Bronchial epithelial cell (primary cell): ENCODE measurements at places on chromosomes 16 and 17. TPM values are rescaled to one million over a fixed set of nuclear protein-coding genes. Genes with fewer than 3 reads are reported as not detected.

The TP53TG3 gene
- not detected in 2 replicates for total RNA-seq

The SHISA9 gene
- under 0.01 TPM in 2 replicates for total RNA-seq

The MT1A gene
- not detected in 2 replicates for total RNA-seq

The TEX19 gene
- not detected in 2 replicates for total RNA-seq

The THAP11 gene
- 22.1 and 34.2 TPM in 2 replicates for total RNA-seq

The FBXW10B gene
- total RNA-seq, result 1.3 and 3.6 TPM in 2 replicates

The EPOP gene
- 2.4 and 4.2 TPM in 2 replicates for total RNA-seq

The AGRP gene
- not detected in 2 replicates for total RNA-seq

The HOXB1 gene
- under 0.01 TPM in 1 of 2 replicates, not detected in the other for total RNA-seq

DNA sequence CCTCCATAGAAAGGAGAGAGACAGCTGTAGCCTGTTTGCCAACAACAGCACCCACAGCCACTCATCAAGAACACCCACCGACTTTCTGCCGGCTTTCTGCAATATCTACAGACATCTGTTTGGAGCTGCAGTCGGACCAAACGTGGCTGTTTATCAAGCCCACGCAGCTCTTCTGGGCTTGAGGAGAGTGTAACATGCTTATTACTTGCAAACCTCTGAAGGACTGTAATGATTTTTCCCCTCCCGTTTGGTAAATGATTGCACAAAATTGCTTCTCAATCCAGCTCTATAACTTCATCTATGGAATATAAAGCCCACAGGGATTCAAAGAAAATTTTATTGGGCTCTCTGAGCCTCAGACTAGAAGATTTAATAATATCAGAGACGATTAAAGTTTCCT is 100.5 kb downstream of the VAT1L start:
- DNase-seq, result no peak

DNA sequence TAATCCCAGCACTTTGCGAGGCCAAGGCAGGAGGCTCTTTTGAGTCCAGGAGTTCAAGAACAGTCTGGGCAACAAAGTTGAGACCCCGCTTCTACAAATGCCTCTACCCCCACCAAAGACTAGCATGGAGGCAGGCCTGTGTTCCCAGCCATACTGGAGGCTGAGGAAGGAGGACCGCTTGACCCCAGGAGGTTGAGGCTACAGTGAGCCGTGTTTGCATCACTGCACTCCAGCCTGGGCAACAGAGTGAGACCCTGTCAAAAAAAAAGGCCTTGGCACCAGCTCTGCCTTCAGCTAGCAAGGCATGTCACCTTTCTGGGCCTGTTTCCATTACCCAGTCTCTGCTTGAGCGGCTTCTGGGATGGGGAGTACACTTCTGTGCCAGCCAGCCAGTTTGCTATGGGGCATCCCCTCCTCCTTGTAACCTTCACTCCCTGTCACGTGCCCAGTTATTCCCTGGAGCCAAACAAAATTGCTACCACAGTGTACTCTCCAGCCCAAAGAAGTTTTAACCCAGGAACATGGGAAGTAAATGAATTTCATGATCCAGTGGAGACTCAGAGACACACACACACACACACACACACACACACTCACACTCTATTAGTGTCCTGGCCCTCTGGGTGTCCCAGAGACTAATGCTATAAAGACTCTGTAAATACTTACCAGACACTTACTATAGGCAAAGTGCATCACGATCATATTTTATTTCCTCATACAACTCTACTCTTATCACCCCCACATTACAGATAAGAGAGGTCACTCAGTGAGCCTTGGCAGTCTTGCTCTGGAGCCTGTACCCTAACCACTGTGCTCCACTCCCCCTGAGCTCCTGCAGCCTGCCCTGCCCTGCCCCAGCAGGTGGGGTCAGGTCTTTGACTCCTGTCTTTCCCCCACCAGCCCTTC is 2.5 kb downstream of the CISD3 start:
- DNase-seq, result no peak

DNA sequence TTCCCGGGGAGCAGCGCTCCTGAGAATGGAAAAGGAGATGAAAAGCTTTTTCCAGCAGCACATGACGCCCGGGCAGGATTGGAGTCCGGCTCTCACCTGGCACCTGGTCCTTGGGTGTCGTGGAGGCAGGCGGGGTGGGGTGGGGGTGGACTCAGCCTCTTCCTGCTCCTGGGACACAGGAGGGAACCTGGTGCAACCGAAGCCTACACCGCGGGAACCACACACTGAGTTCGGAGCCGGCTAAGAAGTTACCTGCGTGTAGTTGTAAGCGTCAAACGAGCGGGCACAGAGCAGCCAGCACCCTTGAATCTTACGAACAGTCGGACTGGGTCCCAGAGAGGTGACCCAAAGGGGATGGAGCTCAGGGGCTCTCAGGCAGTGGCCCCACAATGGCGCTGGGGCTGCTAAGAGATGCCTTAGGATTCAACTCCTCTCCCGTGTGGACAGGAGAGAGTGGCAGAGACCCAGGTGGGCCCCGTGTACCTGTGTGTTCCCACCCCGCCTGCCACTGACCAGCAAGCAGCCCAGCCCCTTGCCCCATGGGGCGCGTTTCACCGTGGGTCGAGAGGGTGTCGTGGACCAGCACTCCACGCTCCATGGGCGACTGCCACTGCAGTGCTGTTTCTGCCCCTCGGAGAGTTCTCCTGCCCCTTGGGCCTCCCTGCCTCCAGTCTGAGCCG is 105.8 kb upstream of the METRNL start:
- DNase-seq, result no peak

- peak; percentile 25 for DNase-seq
These were observed 203.1 kb upstream of the SOX9 start for GRCh38 chr17:71917715-71918114.

DNA sequence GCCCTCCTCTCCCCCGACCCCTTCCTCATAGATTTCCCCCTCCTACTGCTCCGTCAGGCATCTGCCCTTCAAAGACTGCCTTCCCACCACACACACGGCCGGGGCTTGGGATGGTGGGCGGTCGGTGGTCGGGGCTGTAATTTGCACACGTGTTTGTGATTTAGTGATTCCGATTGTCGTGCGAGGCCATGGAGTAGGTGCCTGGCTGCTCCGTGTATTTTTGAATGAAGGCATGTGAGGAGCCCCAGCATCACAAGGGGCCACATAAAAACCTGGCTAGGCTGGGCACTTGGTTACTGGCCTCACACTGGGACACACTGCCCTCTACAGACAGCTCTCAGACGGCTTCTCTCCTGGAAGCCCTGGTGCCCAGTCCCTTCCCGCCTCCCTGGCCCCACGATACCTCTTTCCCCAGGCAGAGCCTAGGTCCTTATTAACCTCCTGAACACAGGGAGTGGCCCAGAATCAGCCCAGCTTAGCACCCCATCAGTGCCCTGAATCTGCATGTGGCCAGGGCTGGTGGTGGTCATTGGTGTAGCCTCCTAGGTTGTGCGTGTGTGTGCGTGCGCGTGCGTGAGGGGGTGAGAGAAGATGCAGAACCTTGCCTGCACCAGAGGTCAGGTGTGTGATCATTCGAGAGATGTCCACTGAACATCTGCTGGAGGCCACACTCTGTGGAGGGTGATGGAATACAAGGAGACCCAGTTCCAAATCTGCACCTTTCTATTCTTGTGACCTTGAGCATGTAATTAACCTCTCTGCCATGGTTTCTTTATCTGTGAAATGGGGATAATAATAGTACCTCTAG is 1.3 kb upstream of the SOCS1 start:
- peak; percentile 78 for DNase-seq

GRCh38 chr17:38608648-38609047 is 2.9 kb upstream of the SRCIN1 start:
- peak; percentile 19 for DNase-seq

GRCh38 chr17:74433421-74434121 is 1.7 kb downstream of the GPRC5C start:
- DNase-seq, result no peak

DNA sequence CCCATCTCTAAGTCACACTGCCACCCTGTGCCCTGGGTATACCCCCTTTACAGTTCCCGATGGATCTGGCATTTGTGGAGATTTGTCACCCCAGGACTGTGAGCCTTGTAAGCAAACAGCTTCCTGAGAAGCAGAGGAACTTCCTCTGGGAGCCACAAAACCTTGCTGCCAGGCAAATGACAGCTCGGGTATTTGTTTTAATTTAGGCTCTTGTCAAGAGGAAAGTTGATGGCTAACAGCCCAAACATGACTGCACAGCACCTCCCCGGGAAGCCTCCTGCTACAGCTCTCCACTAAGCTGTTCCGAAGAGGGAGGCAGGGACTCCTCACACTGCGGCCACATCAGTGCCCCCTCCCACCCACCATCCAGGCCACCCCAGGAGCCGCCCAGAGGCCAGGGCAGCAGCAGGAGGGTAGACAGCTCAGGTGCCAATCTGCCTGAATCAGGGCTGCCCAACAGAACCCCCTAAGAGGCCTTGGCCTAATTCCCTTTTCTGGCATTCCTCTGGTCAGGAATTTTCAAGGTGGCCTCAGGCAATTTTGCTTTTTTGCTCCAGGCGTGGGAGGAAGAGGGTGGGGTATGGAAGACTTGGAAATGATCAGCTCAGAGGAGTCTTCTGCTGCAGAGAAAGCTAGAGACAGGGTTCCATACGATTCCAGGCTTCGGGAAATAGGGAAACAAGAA is 2.6 kb downstream of the ABR start:
- DNase-seq, result no peak

- peak; percentile 81 for DNase-seq
These were observed 29.9 kb upstream of the PAFAH1B1 start for GRCh38 chr17:2563543-2563942.

DNA sequence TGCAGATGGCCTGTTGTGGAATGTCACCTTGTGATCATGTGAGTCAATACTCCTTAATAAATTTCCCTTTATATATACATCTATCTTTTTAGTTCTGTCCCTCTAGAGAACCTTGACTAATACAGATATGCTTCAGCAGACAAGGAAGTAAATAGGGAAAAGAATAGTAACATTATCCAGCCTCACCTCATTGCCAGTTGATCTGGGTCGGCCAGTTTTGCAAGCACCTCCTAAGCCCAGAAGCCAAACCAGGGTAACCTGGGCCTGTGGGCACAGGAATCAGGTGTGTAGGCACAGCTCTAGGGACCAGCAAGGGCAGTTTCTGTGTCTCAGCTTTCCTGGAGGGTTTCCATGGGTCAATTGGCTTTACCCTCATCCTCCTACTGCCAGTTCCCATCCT is 11.9 kb upstream of the CCL17 start:
- DNase-seq, result peak; percentile 66

DNA sequence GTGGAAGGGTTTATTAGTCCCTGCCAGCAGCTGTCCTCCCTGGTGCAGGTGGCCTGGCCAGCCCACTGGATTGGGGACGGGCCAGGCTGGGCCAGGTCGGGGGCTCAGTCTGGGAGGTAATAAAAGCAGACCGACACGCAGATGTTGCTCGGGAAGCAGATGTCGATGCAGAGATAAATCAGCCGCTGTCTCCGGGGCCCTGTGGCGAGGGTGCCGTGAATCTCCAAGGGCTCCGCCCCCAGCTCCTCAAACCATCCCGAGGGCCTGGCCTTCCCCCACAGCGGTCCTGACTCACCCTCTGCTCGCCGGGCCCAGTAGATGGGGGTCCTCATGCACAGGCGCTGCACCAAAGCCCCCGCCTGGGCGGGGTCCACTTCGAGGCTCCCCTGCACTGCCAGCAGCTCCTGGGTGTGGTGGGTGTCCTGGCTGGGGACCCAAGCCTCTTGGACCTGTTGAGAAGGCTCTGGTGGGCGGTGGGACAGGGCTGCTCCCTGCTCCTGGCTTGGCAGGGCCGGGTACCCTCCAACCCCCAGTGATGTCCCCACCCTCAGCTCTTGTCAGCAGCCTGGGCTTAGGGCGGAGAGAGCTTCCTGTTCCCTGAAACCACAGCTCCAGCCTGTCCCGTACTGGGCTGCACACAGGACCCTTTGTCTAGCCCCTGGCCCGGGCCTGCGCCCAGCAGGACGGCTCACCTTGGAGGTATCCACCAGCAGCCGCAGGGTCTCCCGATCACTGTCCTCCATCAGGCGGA is 1.2 kb downstream of the BRICD5 start:
- no peak for DNase-seq
